ENCODE measurements at places on chromosomes 16 and 17. TPM values are rescaled to one million over a fixed set of nuclear protein-coding genes. Genes with fewer than 3 reads are reported as not detected.

The ZNF48 gene
- total RNA-seq = 3.2 TPM

GRCh38 chr16:13391337-13391736 lies 489.9 kb downstream of the SHISA9 start:
- no peak for DNase-seq

GRCh38 chr17:4711661-4712181 lies 1.3 kb downstream of the ARRB2 start:
- DNase-seq = no peak

- no peak for DNase-seq
Measured at GRCh38 chr16:48064971-48065370, 90.8 kb downstream of the ABCC12 start.

GRCh38 chr17:35811759-35812158 lies 2.5 kb downstream of the TAF15 start:
- no peak for DNase-seq

DNA sequence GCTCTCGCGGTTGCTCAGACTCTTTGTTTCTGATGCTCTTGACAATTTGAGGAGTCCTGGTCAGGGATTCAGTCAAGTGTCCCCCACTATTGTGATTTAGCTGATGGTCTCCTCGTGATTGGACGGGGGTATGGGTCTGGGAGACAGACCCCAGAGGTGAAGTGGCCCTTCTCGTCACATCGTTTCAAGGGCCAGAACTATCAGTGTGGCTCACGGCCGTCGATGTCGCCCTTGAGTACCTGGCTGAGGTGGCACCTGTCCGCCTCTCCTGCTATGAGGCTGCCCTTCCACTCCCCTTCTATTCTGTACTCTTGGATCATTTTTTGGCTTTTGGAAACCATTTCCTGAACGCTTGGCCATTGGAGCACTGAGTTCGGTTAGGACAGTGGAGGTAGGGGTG lies 7.4 kb upstream of the MEAK7 start:
- no peak for DNase-seq

The GNAO1 gene
- total RNA-seq = 15.1 TPM

DNA sequence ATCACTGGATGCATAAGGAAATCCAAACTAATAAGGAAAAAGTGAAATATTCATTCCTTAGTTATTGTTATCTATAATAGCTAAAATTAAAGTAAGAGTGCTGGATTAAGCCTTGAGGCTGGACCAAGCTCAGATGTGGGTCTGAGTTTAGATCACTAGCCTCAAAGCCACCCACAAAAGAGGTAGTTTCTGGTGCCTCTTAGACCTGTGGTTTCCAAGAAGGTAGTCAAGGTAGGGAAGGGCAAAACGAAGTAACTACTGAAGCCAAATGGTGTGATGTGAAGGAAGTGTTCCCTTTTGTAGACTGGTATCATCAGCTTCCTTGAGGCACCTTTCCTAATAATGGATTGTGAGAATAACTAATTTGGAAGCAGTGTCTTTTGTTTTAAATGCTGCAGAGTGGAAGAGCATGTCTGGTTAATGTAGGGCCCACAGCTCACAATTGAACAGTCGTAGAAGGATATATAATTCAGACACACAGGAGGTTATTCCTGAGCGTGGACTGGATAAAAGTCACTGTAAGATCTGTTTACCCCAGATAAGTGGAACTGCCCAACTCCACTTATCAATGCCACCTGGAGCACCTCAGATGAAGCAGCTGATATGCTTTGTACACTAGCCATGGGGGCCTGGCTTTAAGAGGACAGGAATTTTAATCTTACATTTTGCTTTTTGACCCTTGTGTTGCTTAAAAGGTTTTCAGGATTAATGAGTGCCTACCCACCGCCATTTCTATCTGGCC lies 31.7 kb upstream of the LCMT1 start:
- DNase-seq = peak; percentile 44

The EVI2B gene
- total RNA-seq = 3.5 TPM
